ENCODE measurements at places on chromosomes 5 and 9.

DNA sequence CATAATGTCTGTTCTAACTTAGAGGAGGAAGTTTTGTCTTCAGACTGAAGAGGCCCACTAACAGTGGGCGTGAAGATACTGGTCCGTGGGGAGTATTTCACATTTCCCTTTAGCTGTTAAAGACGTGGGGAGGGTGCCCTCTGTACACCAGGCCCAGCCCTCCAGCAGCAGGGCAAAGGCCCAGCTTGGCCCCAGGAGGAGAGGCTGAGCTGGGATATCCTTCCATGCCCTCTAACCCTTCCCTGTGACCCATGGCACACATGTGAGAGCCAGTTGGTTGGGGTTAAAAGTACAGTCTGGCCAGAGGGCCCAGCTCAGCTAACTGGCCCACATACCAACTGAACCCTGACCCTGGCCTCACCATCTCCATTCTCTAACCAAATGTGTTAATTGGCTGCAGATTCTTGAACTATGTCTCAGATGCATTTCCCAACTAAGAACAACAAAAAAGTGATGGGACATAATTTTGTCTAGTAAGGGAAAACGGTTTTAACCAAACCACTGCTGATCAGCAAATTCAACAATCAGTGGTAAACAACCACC is 74.4 kb downstream of the LHFPL2 start:
- no peak for DNase-seq

GRCh38 chr9:131469951-131470350 is 32.8 kb upstream of the POMT1 start:
- DNase-seq: no peak

- DNase-seq: no peak
Measured at GRCh38 chr5:115785381-115786065, 30.9 kb downstream of the CDO1 start.

- no peak for DNase-seq
Measured at GRCh38 chr9:122883125-122883524, 22.0 kb downstream of the RC3H2 start.

DNA sequence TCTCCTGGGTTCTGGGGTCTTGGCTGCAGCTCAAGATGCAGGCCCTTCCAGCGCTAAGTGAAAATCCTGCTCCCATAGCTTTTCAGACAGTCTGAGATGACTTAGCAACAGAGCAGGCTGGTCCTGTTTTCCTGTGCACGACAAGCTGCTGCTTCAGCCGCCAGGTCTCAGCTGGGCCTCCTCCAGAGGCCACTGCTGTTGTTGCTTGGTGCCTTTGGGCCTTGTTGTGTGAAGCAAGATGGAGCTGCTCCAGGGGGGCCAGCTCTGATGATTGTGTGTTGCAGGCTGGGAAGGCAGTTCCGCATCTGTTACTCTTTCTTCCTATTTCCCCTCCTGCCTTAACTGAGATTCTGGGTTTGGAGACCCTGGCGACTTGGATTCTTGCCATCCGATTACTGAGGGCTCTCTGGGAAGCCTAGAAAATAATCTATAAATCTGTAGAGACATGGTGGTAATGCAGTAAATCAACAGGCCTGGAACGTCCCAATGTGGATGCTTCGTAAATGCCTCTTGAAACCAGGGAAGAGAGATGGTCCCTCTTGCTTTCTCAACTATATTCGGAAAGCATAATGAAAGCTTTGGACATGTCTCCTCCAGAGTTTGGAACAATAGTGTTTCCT is 3.2 kb downstream of the MAP1B start:
- no peak for DNase-seq

DNA sequence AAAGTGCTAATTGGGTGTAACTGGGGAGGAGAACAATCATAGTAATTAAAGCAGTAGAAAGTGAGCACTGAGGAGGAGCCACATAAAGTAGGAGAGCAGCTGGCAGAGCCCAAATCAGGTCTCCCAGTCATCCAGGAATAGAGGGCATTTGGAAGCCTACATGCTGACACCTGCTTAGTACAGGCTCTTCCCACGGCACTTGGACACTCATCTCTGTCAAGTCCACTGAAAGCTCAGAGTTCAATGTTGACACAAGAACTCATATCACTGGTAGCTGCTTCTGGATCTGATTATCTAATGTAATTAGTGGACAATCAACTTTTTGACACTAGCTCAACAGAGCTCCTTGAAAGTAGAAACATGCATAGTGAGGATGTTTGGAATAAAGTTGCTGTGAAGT is 45.9 kb upstream of the PCSK1 start:
- no peak for DNase-seq

DNA sequence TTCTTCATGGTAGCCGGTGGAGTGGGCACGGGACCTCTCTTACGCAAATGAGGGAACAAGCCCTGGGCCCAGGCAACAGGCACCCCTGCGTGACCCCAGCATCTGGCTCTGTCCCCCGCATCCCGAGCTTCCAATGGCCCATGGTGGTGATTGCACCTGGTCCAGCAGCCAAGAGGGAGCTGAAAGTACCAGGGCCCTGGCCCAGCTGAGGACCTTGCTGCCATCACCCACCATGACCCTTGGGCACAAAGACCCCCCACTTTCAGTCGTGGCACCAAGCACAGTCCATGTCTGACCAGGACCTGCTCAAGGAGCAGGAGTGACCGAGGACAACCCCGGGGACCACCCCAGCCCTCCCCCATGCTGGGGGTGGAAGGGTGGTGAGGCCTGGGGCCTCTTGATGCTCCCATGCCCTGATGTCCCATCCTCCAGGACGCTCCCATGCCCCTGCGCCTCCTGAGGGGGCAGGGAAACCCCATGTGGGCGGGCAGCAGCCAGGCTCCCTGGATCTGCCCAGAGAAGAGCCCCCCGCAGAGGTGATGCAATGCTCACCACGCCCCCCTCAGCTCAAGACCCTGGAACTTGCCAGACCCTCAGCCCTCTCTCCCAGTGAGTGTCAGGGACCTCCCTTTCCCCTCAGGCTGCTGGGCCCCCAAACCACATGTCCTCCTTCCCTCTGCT is 123.9 kb downstream of the ADAMTS2 start:
- DNase-seq: no peak

DNA sequence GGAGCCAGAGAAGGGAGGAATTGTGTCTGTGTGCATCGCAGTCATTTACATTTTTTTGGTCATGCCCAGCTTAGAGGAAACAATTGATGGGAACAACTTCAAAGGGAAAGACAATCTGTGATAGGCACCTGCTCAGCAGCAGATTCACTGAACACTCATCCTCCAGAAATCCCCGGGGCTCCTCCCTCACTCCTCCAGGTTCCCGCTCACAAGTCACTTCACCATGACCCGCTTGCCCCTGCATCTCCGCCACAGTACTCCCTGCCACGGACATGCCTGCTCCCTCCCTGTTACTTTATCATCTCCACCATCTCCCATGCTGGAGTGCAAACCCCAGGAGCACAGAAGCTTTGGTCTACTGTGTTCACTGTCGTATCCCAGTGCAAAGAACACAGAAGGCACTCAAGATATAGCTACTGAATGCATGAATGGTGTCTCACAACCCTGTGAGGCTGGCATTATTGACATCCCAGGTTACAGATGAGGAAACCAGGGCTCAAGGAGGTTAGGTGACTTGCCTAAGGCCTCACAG is 16.2 kb downstream of the LHX6 start:
- no peak for DNase-seq

DNA sequence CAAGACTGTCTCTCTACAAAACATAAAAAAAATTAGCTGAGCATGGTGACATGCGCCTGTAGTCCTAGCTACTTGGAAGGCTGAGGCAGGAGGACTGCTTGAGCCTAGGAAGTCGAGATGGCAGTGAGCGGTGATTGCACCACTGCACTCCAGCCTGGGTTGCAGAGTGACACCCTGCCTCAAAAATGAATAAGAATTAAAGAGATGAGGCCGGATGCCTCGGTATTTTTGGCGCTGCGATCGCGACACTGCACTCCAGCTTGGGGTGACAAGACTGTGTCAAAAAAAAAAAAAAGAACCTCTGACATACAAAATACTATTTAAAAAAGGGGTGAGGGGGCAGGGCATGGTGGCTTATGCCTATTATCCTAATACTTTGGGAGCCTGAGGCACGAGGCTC is 7.3 kb downstream of the GPBP1 start:
- no peak for DNase-seq

- DNase-seq: no peak
Measured at GRCh38 chr9:125427556-125427955, 165.9 kb downstream of the GAPVD1 start.

GRCh38 chr5:81633471-81633870 is 117.4 kb downstream of the SSBP2 start:
- no peak for DNase-seq

GRCh38 chr9:4921449-4921848 is 63.6 kb upstream of the JAK2 start:
- DNase-seq: no peak

GRCh38 chr5:122736086-122736845 is 38.6 kb upstream of the SNX2 start:
- no peak for DNase-seq

DNA sequence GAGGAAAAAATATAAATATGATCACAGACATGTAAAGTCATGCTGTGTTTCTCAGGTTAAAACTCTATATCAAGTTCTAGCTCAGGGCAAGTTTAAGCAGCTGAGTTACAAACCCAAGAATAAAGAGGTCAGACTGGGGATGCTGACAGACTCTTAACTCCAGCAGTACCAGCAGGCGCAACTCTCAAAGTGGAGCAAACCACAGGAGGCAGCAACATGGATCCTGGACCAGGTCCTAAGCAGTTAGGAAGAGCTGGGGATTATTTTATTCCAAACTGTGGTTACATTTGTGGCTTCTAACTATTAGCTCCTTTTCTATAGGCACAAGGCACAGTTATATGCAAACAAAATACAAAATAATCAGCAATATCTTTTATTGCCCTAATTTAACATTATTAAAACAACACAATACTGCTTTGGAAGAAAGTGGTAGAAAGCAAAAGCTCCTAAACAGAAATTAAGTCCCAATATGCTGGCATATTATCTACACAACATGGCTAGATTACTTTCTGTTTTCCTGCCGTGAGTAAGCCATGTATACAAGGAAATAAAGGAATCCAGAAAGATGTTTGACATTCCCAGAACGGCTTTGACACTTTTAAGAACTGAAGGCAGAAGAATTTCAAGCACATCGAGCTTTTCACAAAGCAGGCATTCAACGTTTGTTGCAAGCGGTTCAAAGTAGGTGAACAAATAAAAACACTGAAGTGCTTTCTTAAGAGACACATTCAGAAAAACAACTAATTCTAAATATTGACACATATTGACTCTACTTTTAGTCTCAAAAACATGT is 378.8 kb upstream of the ZNF608 start:
- no peak for DNase-seq

DNA sequence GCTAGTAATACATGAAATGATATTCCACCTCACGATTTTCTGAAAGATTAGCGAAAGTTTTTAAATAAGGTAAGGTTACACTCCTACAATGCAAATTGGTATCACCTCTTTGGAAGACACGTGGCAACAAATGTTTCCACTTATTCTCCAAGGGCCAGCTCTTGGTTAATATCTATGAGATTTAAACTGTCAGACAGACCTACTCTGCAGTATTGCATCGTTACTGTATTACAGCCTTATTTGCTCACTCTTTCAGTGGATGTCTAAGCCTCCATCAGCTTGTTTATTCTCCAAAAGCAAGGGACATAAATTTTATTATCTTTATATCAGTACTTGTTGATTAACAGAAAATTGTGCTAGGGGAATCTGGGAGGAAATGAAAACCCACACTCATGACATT is 135.7 kb downstream of the MLLT3 start:
- no peak for DNase-seq

GRCh38 chr9:127856729-127857116 is 2.3 kb upstream of the ENG start:
- no peak for DNase-seq

DNA sequence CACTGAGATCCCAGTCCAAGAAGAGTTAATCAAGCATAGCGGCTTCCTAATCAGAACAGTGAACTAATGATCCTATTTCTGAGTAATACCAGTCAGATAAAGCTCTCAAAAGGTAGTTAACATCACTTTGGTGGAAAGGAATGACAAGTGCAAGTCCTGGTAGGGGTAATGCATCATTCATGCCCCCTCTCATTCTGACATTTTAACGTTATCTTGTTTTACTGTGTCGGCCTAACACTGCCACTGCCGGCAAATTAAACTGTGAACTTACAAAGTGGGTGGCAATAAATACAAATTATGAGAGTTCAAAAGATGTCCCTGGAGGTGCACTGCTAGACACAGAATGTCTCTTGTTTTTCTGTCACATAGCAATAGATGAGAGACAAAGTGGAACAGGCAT is 131.6 kb downstream of the EBF1 start:
- no peak for DNase-seq

- DNase-seq: peak; percentile 79
Measured at GRCh38 chr9:83047839-83048775, 14.8 kb downstream of the RASEF start.

DNA sequence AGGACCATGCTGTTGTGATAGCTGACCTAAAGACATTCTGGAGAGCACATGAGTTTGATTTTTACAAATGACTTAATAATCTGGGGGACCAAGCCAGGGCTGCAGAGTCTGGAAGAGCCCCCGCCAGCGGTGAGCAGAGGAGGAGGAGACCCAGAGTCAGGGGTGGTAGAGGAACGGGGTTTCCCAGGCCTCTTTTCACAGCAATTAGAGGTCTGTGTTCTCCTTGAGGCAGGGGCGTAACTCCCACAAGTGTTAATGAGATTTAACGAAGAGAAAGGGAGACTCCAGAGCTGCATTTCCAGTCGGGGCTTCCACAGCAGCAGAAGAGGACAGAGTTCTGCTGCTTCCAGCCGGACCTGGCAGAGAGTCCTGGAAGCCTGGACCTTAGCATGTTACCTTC is 137.9 kb upstream of the SLC24A2 start:
- DNase-seq: no peak

DNA sequence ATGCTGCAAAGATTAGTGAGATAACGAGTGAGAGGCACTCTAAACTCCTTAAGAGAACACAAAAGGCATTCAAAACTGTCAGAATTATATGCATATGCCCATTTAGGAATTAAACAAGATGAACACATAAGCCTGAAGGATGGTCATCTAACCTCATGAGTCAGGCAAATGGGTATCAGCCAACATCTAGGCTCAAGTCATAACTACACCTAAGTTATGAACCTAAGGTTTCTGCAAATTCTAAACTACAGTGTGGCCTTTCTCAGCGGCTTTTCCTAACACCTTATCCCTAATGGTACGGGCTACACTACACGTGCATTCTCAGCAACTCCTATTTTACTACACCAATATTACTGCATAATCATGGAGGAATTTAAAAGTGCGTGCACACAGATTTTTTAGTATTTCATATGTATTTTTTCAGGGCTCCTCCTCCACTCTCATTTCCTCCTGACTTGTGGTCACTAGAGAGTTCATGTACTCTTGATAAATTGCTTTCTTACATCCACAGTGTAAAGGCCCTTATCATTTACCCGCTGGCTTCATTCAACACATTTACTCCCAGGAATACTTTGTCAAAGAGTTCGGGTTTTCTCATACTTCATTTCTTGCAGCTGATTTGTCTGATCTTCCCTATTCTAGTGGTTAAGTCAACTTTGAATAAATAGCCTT is 316.5 kb downstream of the BNC2 start:
- no peak for DNase-seq

DNA sequence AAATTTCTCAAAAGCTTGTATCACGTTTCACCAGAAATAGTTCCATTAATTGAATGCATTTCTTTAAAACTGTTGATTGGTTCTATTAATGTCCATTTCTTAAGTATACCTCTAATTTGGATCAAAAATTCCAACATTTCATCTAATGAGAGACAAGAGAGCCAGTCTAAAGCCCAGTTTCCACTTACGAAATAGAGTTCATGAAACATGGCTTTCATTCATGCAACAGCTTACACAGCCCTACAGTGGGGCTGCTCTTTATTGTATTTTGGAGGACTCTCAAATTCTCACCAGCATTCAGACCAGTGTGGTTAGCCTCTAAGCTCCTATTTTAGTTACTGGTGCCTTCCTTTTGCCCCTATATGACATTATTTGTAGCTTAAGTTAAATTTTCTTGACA is 566.9 kb upstream of the RGMB start:
- peak; percentile 41 for DNase-seq

Measured in kidney glomerular epithelial cell (primary cell).